NCI-H2029 treated with DMSO at 0.1 percent for 48 hours (cell line): ENCODE measurements at places on chromosomes 7 and 10.

- DNase-seq = peak; percentile 28
Observed at GRCh38 chr7:50142425-50143017, 49.5 kb upstream of the ZPBP start.

DNA sequence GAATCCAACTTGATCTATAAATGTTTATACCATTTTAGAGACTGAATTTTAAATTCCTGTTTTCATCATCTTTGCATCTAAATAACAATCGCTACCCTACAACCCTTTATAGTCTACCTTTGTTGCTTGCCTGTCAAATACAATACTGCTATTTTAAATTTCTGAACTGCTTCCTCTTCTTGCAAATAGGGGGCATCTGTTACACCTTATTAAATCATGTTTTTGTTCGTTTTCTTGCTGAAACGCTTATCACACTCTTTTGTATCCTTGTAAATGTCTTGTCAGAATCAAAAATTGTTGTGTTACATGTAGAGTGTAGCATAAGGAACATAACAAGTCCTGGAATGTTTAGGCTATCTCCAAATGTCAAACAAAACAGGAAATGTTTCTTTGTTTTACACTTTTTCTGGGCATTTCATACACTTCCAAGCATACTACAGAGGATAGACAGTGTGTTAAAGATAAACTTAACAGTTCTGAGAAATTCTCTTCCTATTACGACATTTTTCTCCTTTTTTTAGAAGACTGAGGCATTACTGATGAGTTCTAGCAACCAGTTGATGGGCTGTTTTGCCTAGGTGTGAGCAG, 281.3 kb downstream of the GPR158 start:
- no peak for DNase-seq

GRCh38 chr7:134834689-134835462, 55.4 kb downstream of the CALD1 start:
- DNase-seq = no peak

GRCh38 chr7:69858471-69858870, 260.2 kb downstream of the AUTS2 start:
- no peak for DNase-seq

DNA sequence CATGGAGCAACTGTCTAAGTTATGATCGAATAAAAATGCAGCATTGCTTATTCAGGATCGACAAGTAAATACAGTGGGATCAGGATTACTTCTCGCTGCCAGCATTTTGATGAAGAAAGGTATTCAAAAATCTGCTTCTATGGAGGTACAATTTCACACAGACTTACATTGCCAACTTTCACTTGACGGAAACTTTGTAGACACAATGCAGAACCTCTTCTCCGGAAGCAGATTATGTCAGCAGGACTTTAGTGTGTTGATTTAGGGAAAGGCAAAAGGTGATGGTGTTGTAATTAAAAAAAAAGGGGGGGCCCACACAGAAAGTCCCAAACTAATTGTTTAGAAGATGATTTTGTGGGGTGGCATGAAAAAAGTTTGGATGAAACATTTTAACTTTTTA, 462.4 kb upstream of the KLF6 start:
- DNase-seq = no peak

GRCh38 chr7:148590471-148590870, at the start of gene C7orf33:
Gene C7orf33 (plus strand): TSS chr7:148590766. CDS start chr7:148590926, 160 bp downstream.
- DNase-seq = no peak

GRCh38 chr7:28038175-28038797, 142.3 kb downstream of the JAZF1 start:
- no peak for DNase-seq

- no peak for DNase-seq
Observed at GRCh38 chr7:157831143-157831905, 494.5 kb downstream of the DNAJB6 start.

DNA sequence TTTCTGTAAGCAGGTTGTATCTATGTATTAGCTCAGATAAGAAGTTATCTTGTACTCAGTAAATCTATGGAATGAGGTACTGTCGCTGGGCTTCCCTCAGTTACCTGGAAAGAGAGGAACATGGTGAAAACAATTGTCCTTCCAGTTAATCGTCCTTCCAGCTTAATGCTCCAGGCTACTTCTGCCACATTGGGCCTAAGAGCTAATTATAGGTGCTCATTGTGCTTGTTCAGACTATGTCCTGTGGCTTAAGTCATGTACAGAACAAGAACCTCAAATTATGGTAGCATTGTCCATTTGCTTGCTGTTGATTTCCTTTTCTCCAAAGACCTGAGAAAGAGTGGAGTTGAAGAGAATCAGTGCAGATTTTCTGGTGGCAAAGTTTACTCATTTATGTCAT, 86.1 kb upstream of the MBL2 start:
- no peak for DNase-seq

DNA sequence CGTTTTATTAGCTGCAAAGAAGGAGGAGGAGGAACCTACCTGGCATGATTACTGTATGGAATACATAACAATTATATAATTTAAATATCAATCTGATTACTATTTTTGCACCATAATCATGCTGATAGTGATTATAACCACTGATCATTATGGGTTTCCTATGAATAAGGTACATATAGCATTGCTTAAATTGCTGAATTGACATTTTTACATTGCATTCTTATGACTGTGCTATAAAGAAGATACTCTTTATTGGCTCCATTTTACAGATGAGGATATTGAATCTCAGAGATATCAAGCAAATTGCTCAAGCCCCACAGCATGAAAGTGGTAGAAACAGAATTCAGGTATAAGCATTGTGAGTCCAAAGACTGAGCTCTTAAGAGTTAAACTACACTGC, 23.1 kb downstream of the DKK1 start:
- DNase-seq = no peak

DNA sequence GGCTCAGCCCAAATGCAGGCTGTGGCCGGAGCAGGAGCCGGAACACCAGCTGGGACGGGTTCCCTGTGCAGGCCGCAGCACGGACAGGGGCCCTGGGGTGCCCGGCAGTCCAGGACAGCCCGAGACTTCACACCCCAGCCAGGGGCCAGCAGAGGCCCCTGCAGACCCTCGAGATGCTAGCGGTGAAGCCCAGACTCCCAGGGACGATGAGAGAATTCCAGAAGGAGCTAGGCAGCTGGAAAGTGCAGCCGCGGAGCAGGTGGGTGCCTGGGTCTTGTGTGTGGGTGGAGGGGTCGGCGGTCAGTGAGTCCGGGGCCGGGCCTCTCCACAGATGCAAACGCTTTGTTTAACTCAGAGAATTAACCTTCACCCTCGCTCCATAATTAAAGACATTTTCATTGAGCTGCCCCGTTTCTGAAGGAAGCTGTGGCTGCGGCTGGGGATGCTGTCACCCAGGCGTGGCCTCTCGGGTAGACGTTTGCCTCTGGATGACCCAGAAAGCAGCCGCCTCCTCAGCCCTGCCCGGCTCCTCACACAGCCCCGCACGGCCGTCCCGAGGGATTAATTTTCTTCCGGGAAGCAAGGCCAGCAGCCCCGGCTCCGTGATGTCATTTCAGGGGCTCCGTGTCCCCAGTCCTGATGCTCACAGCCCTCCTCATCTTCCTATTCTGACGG, 26.5 kb downstream of the KNDC1 start:
- no peak for DNase-seq

GRCh38 chr7:151088019-151088855, 2.0 kb downstream of the AGAP3 start:
- no peak for DNase-seq

DNA sequence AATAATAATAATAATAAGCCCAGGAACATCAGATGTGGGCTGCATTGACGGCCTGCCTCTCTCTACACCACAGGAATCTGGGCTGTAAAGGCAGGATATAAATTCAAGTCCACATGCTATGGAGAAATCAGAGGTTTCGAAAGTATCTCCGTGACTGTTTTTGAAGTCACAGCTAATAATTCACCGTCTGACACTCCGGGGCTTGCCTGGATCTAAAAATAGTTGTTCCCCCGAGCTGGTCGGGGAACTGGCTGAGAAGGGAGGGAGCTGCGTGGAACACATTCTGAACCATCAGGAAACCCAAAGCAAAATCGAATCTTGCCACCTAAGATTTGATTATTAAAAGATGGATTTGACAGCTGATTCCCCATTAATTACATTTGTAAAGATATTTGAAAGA, 35.4 kb downstream of the KLF6 start:
- DNase-seq = no peak
